ENCODE measurements at places on chromosomes 3 and 15. TPM values are rescaled to one million over a fixed set of nuclear protein-coding genes. Genes with fewer than 3 reads are reported as not detected.

GRCh38 chr3:65168547-65168946 lies 480.7 kb upstream of the ADAMTS9 start:
- no peak for DNase-seq

The CYP11A1 gene
- 3.5 TPM for total RNA-seq

- no peak for DNase-seq
Observed at GRCh38 chr3:29805757-29806156, 524.9 kb downstream of the RBMS3 start.

- no peak for DNase-seq
Observed at GRCh38 chr3:10837849-10838248, 21.8 kb downstream of the SLC6A11 start.

GRCh38 chr3:196603683-196604082 lies 35.2 kb downstream of the FBXO45 start:
- no peak for DNase-seq

The KLHDC8B gene
- total RNA-seq, result 27.9 TPM

Measured in tibial nerve (tissue), 4 donors.